ENCODE measurements at places on chromosomes 6 and 20.

- DNase-seq: no peak
Observed at GRCh38 chr6:161526794-161527193, 252.9 kb upstream of the AGPAT4 start.

DNA sequence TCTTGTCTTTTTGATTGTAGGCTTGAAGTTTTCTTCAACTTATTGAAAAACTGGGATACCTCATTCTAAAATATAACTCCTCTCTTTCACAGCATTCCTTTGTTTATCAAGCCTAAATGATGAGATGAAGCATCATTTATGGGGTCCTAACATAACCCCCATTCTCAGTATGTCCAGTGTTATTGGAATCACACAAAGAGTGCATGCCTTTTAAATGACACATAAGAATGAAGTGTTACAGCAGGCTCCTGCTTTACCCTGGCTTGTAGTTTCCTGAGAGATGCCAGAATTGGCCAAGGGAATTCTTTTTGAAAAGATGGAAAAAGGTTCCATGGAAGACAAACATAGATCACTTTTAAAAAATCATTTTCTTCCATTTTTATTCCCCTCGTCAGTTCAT, 502.4 kb downstream of the BCKDHB start:
- DNase-seq: no peak

- DNase-seq: no peak
Observed at GRCh38 chr6:43054206-43054943, 724 bp upstream of the CUL7 start.

DNA sequence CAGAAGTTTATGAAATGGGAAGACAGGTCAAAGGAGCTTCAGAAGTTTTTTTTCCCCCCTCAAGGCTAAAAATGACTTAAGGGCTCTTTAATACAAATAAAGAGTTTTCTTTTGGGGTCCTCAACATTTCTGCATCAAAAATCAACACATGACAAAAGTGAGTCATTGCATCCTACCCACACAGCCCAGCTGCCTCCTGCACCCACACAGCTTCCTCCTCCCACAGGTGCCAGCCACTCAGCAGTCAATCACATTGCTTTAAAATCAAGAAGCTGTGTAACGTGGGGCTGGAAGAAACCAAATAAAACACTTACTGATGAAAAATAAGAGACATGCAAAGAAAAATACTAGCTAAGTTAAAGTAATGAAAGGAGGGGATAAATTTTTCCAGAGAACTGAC, 68.5 kb downstream of the MAP3K5 start:
- DNase-seq: peak; percentile 33

DNA sequence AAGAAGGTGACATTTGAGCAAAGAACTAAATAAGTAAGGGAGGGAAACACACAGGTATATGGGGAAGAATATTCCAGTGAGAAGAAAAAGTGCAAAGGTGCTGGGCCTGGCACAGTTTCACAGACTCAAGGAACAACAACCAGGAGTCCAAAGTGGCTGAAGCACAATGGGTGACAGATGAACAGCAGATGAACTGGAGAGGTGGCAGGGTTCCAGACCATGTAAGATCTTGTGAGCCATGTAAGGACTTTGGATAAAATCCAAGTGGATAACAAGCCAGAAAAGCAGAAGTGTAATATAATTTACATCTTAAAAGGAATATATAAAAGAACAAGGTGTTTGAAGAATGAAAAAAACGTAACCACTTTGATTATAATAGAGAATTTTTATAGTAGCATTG, 87.9 kb downstream of the MMS22L start:
- no peak for DNase-seq

DNA sequence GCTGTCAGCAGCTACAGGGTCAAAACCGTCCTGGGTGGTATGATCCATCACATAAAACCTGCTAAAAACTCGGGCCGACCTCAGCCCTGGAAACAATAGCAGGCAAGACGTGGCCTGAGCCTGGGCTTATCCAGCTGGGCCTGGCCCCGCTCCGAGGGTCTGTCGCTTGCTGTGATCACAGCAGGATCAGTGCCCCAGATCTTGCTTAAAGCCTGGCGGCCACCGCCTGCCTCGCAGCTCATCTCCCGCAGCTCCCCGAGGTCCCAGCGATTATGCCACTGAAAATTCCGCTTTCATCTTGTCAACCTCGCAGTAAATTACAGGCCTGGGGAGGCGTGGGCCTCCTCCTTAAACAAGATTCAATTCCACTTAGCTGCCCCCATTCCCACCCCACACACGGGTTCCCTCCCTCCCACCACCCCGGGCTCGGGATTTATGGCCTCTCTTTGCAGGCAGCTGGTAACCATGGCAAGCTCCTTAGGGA, 40.1 kb downstream of the CDH22 start:
- no peak for DNase-seq

GRCh38 chr6:106527979-106528378, 101.3 kb downstream of the RTN4IP1 start:
- DNase-seq: no peak

DNA sequence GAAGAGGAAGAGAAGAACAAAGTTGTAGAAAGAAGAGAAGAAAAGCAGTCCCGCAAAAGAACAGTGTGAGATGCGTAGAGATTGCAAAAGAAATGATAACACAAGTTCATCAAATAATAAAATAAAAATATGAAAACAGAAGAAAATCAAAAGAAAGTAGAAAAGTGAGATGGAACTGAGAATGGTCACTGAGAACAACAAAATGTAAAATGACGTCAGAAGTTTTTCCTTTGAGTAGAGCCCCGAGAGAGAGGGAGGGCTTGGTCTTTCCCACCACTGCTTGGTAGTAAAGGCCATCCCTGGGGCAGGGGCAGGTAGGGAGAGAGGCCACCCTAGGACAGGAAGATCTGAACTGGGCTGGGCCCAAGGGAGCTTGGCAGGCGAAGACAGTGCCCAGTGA, 533.7 kb downstream of the QKI start:
- no peak for DNase-seq

GRCh38 chr20:62359043-62359490, 8.0 kb downstream of the LAMA5 start:
- DNase-seq: no peak

- no peak for DNase-seq
Observed at GRCh38 chr6:66556936-66557335, 849.9 kb upstream of the EYS start.

DNA sequence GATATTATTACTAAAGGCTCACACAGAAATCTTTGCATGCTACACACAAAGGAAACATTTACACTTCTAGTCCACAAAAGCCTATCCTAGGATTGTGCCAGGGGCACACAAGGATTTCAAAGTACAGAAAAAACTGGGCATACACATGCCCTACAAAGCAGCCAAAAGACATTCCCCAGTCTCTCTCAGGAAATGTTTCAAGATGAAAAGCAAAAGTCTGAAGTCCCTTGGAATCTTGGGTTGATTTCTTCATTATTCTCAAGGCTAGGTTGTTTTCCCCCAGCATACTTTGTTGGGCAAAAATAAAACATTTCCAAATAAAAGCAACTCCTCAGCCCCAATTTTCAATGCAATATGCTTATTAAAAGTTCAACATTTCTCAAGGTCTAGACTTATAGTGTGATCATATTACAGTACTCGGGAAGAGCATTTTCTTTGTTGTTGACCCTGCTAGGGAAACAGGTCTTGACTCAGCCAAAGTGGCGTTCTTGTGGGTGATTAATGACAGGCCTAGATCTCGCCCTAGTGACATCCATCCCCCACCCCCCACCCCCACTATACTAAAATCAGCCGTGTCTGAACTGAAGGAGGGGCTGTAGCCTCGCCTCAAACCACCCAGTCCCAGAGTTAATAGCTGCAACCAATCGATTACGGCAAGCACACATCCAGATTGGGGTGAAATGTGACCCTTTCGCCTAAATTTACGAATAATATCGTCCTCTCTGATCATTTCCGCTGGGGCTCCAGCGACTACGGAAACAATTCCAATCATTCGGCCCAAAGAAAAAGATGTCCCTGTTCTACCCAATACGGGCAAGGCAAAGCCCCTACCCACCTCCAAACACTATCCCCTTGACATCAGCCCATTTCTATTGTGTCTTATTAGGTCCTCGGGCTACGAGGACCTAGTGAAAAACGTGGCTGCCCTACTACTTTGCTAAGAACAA, 1.4 kb downstream of the AKIRIN2 start:
- DNase-seq: no peak

- no peak for DNase-seq
Observed at GRCh38 chr6:73898599-73898998, 202.6 kb downstream of the CD109 start.

- DNase-seq: no peak
Observed at GRCh38 chr20:21608777-21609176, 94.9 kb upstream of the NKX2-2 start.

- DNase-seq: no peak
Observed at GRCh38 chr20:37397076-37397953, 51.4 kb downstream of the SRC start.
